ENCODE measurements at places on chromosomes 5 and 9.

GRCh38 chr5:159096243-159096923 lies 3.3 kb downstream of the EBF1 start:
- DNase-seq, result no peak

DNA sequence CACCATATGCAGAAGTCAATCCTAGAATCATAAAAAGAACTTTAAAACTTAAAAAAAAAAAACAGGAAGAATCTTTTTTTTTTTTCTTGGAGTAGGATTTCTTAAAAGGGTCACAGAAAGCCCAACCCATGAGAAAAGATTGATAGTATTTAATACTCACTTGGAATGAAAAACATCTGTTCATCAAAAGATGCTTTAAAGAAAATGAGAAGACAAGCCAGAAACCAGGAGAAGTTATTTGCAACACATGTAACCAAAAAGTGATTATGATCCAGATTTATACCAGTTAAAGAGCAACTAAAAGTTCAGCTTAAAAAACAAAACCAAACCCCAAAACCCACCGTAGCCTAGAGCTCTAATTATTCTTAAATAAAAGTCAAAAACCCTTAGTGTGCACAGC lies 69.3 kb downstream of the TLE4 start:
- no peak for DNase-seq

GRCh38 chr9:33429256-33429985 lies 18.0 kb downstream of the AQP3 start:
- no peak for DNase-seq

- no peak for DNase-seq
Observed at GRCh38 chr5:6090079-6090654, 288.2 kb downstream of the MED10 start.

DNA sequence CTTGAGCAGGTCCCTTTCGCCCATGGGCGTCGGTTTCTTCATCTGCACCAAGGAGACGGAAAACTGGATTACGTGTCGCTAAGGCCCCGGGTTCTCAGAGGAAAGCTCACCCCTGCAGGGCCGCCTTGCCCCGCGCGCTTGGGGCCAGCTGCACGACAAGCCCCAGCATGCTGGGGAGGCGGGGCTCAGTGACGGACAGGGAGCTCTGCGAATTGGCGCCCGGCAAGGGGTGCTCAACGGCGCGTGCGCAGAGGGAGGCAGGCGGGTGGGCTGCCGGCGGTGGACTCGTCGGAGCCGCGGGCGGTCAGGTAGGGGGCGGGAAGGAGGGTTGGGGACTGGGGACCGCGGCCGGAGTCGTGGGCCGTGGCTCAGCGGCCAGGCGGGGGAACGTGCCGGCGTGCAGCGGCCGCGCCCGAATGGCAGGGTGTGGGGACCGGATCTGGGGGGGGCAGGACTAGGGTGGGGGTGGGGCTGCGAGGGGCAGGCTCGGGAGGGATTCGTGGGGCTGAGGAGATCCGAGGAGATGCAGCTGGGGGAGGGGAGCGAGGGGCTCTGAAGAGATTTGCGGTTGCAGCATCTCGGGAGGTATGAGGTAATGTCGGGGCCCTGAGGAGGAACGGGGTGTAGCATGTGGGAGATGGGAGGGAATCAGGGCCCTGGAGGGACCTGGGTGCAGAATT lies at the start of gene TRIM32:
Gene TRIM32, plus strand, starts transcription at position 232 of the 680 bp plus-strand sequence. CDS start 10,438 bp downstream, outside the sequence.
- peak; percentile 54 for DNase-seq

DNA sequence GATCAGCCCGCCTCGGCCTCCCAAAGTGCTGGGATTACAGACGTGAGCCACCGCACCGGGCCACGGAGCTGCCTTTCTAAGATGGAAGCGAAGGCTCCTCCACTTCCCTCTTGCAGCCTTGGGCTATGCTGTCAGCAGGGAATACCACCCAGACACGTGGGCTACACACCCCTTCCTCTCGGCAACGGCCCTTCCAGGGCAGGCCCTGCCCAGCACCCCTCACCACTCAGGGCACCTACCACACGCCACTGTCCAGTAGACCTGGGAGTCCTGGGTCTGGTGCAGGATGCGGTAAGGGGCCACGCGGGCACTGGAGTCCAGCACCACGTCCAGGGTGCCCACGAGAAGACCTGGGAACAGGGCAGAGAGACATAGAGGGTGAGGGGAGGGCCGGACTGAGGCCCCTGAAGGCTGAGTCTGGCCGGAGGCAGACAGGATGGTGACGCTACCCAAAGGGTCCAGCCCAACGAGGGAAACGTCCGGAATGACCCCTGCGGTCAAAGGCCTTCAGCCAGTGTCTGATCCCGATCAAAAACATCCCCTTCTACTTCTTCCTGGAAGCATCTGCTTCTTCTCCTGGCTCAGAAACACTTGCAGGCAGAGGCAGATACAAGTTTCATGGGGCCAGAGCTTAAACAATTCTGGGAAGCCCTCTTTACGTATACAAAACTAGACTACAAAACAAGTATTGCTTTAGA lies 3.1 kb downstream of the TBC1D9B start:
- no peak for DNase-seq

GRCh38 chr5:135876146-135876545 lies 19.5 kb downstream of the IL9 start:
- DNase-seq, result no peak

GRCh38 chr9:136590821-136591752 lies 45.2 kb upstream of the NOTCH1 start:
- no peak for DNase-seq

DNA sequence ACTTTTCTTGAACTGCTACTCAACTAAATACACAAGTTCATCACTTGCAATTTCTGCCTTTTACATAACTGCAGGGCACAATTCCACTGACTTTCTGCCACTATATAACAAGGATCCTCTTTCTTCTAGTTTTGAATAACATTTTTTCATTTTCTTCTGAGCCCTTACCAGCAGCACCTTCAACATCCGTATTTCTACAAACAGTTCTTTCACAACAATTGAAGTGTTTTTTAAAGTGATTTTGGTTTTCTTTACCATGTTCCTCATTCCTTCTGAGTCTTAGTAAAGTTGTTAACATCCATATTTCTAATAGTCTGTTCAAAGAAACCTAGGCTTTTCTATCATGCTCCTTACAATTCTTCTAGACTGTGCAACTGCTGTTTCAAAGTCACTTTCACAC lies 127.2 kb upstream of the PITX1 start:
- DNase-seq, result no peak

DNA sequence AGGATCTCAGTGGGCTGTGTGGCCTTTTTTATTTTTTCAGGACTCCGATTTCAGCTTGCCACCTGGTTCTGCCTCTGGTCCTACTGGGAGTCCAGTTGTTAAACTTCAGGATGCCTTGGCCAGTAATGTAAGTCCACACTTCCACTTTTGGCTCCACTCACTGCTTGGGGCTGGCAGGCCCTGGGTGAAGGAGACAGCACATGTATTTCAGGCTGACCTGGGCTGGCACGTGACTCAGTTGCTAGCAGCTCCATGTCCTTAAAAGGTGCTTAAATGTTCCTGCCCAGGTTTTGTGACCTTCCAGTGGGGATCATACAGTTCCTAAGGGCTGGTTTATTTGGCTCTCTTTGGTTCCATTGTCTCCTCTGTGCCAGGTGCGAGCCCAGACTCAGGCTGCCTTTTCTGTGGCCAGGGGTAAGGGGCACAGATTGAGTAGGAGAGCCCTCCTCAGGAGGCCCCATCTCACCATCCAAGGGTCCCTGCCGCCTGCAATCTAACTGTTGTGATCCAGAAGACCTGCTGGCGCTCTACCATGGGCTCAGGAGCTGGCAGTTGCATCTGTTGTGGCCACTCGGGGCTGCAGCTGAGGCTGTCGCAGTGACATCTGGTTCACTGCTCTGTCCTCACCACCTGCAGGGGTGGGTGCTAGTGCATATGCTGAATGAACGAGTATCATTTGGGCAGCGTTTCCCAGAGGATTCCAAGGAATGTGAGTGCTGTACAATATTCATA lies 19.2 kb upstream of the POMT1 start:
- DNase-seq, result no peak

GRCh38 chr9:21491756-21492155 lies 9.6 kb upstream of the IFNE start:
- DNase-seq, result no peak

DNA sequence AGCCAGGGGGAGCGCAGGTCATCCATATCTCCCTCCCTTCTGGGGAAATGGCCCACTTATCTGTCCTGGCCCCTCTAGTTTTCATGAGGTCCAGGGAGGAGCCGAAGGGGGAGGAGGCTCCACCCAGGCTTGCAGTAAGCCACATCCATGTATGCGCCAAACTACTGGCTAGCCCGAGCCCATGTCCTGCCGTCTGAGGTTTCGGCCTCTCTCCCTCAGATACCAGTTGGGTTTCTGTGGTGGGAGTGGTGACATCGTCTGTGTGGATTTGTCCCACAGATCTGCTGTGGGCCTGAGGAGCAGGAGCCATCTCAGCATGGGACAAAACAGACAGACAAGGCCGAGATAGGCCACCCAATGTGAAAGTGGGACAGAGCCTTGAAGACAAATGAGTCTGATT lies 78.3 kb upstream of the ORM1 start:
- DNase-seq, result no peak

DNA sequence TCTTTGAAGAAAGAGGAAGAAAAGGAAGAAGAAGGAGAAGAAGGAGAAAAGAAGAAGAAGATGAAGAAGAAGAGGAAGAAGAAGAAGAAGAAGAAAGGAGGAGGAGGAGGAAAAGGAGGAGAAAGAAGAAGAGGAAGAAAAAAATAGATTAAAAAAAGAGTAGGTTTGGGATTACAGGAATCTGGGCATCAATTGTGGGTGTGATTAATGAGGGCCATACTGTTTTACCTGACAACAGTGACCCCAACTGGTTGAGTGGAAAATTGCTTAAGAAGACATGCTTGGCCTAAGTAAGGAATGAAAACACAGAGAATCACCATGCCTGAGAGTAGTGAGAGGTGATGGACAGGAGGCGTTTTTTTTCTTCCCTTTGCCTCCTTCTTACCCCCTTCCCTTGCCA lies 114.6 kb downstream of the FAM170A start:
- no peak for DNase-seq

- no peak for DNase-seq
Observed at GRCh38 chr5:177529247-177530203, 12.8 kb upstream of the DDX41 start.

DNA sequence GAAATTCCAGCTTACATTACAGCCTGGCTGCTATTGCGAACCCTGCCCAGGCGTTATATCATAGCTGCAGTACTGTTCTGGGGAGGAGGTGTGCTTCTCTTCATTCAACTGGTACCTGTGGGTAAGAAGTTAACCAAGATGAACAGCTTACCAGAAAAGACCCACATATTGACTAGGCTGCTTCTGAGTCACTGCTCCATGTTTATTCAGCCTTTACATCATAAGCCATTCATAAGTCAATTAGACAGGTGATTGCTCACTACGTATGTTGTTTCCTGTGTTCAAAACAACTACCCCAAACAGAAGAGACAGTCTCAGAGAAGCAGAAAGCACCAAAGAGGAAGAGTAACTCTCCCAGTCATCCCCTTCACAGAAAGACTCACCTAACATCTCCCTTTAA lies 34.7 kb upstream of the SLC22A5 start:
- no peak for DNase-seq

DNA sequence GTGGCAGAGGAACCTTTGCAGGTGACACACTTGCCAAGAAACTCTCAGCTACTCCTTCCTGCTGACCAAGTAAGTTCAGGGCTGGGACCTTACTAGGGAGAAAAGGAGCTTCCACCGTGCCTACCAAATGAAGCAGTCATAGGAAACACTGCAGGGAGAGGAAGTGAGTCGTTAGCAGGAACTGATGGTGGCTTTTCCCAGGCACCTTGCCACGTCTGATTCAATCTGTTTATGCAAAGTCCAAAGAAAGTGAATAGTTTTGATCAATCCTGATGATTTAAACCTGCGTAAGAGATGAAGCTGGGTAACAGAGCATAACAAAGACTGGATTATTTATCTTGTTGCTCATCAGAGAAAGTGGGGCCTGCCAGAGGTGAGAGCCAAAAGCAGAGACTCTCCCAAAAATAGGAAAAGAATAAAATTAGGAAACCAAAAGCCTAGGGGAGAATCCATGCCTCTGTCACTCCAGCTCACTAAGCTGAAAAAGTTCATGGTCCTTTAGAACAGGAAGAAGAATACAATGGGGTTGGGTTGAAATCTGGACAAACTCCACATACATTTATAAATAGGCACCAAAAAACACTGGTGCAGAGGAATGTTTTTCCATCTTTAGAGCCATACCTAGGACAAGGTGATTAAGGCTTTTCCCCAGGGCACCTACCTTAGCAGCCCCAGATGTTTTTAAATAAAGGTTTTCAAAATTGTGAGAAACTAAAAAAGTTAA lies 9.3 kb upstream of the PFDN1 start:
- DNase-seq, result no peak

- no peak for DNase-seq
Observed at GRCh38 chr5:72452515-72453245, 54.5 kb downstream of the ZNF366 start.

GRCh38 chr9:120343416-120343815 lies 236.6 kb downstream of the CDK5RAP2 start:
- DNase-seq, result no peak

GRCh38 chr9:120110520-120110919 lies 469.4 kb downstream of the CDK5RAP2 start:
- no peak for DNase-seq

DNA sequence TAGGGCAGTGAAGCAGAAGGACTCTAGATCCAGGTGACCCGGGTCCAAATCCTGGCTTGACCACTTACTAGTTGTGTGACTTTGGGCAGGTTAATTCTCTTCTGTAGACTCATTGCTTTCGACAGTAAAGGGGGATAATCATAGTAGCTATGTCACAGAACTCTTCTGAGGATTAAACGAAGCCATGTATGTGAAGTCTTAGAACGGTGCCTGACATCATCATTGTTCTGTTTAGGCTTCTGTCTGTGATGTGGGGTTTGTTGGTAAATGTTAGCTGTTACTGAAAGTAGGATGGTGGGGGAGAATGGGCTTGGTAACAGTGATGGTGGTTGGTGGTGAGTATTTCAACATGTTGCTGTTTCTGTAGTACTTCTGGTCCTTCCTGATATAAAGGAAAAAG lies 73.7 kb downstream of the MAP1B start:
- DNase-seq, result no peak

DNA sequence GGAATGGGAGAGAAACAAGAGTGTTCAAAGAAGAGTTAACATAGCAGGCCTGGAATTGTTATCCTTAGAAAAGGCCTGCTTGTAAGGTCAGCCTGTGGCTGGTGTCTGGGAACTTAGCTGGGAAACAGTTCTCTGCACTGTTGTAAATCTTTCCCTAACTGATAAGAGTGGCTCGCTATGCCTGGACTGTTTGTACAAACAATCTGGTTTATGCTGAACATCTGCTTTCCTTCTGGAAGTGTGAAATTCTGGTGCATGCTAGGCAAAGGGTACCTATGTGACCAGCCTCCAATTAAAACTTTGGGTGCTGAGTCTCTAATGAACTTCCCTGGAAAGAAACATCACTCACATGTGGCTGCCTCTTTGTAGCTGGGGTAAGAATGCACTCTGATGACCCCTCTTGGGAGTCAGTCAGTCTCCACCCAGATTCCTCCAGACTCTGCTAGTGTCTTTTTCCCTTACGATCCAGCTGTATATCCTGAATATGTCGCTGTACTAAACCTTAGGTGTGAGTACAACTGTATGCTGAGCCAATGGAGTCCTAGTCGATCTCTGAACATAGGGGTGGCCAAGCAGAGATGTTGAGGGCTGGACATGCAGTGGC lies 16.5 kb downstream of the SPARC start:
- DNase-seq, result no peak

GRCh38 chr9:84111726-84112125 lies 131.1 kb downstream of the RMI1 start:
- no peak for DNase-seq

GRCh38 chr5:172280929-172281328 lies 2.6 kb downstream of the UBTD2 start:
- no peak for DNase-seq

Data from GOT3 (cell line).